SK-N-SH (cell line): ENCODE measurements at places on chromosomes 12 and 14.

DNA sequence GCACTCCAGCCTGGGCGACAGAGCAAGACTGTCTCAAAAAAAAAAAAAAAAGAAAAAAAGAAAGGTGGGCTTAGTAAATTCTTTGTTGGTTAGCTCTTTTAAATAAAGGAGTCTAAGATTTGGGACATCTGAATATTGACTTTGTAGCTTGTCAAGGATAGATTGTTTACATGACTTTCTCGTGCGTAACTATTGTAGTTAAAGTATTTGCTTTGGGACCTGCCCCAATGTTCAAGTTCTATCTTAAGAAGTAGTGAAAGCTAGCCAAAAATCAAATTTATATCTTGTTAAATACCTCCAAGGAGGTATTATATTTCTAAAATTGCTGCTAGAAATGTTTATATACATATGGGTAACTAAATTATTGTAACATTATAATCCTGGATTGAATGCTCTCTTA lies 32.4 kb downstream of the PTPN21 start:
- no peak for DNase-seq

- DNase-seq: no peak
These were observed 338.0 kb downstream of the RMST start for GRCh38 chr12:97800561-97800960.

DNA sequence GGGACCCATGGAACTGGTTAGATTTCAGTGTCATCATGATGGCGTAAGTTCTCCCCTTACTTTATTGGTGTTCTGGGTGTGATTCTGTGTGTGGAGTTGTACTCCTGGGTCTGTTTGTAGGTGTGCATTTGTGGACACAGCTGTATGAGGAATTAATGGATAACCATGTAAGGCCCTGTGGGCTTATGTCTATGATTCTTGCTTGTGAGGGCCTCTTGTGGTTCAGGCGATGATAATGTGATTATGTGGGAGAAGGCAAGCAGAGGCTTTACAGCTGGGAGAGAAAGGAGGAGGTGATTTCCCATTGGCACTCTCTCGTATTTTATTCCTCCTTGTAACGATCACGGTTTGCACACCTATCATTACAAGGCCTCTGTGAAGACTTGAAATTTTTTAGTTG lies 96.1 kb downstream of the SCN8A start:
- no peak for DNase-seq

- no peak for DNase-seq
These were observed at the start of gene KRT4 for GRCh38 chr12:52813885-52814709. Gene KRT4 (minus strand): TSS chr12:52814116. CDS start chr12:52814058, 58 bp downstream.

GRCh38 chr12:48744251-48745008 lies 27.9 kb upstream of the CCNT1 start:
- DNase-seq: no peak

DNA sequence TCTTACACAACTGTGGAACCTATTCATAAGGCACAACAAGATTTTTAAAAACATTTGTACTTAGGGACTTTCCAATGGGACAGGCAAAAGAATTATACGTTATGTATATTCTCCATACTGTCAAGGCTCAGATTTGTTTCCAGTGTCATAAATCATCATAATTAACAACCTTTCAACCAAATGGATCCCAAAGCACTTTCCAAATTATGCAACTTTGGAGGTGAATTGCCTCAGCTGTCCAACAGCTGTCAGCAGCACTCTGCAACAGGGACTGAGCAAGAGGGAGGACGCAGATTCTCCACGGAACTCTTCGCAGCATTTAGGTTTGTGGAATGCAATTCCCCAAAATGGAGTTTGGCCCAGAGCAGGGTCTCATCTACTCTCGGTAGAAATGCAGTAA lies 186.6 kb downstream of the PAX9 start:
- no peak for DNase-seq

DNA sequence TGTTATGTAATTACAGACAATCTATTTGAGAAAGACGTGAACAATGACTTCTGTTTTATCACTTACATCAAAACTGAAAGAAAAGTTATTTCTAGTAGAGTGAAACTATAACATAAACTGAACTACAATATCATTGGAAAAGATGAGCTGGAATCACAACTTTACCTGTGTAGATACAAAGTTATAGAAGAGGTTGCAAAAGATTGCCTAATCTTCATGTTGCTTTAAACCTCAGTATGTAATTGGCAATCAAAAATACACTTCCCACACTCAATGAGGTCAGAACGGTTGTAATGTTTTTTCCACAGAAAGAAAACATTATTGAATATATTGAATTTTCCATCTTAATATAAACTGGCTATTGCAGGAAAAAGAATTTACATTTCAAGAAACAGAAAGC lies 37.7 kb upstream of the GXYLT1 start:
- DNase-seq: no peak

- no peak for DNase-seq
These were observed 17.7 kb downstream of the ACTN1 start for GRCh38 chr14:68961361-68961760.

DNA sequence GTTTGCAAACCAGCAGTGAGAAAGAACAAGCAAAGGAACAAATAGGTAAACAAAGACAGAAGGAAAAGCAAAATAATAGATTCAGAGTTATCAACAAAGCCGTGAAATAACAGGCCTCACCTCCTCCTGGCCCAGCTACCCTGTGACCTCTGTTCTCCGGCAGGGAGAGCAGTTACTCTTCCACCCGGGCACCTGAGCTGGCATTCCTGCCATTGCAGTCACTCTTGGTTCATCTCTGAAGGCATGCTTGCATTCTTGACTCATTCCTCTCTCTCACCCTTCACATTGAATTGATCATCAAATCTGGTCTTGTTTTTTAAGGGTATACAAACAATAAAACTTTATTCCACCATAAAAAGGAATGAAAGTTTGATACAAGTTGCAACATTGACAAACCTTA lies 95.1 kb downstream of the TTC8 start:
- DNase-seq: no peak

- no peak for DNase-seq
These were observed 3.1 kb upstream of the RIPK3 start for GRCh38 chr14:24342889-24343288.

DNA sequence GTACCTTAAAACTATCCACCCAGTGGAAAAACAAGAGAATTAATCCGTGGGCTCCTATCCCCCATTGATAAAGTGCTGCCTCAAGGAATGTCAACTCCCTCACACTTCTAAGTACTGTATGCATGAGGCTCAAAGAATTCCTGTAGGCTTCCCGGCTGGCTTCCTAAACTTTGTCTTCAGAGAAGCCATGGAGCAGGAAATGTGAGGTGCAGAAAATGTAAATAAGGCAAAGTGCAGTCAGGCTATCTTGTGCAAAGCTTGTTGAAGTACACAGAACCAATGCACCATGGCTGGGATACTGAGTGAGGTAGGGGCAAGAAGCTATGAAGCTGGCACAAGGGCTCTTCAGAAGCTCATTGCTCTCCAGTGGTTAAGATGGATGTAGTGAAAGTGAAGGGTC lies 611.0 kb downstream of the FSCB start:
- DNase-seq: no peak

DNA sequence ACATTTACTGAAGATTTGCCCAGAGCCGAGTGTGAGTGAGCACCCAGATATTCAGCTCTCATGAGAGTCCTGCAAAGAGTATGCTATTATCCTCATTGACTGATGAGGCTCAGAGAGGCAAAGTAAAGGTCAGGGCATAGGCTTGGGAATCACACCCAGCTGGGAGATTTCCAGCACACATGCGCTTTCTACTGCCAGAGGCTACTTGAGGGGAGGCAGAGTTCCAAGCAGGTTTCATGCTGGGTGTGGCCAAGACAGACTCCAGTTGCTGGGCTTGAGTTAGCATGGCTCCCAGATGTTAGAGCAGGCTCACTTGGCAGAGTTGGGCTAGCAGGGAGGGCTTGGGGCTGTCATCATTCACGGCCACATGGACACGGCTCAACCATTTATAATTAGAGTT lies 14.4 kb upstream of the FAM181A start:
- DNase-seq: no peak

DNA sequence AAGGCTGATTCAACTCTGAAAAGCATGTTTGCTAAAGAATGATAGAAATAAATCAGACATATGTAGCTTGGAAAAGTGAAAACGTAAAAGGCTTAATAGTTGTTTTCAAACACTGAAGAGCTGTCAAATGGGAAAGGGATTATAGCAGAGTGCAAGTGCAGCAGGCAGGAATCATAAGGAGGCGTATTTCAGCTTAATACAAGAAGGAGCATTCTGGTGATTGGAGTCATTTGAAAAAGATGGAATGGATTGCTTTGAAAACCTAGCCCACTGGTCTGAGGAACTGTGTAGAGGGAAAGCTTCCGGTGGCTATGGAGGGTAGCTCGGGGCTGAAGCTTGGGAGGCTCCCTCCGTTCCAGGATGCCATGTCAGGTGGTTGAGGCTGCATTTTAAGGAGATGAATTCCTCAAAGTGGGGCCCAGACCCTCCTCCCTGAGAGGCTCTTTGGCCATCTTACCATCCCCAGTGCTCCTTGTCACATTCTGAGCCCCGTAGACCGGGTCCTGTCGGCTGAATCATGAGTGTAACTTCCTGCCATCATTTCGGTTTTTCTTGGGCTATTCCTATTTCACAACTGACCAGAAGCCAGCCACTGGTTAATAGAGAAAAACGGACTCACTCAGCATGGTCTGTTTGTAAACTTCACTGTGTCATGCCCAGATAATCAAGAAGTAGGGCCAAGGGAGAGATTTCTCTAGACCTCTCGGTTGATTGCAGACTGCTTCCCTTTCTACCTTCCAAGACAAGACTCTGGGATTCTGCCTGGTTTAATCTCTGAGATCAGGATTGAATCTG lies 6.5 kb downstream of the WNT5B start:
- no peak for DNase-seq

DNA sequence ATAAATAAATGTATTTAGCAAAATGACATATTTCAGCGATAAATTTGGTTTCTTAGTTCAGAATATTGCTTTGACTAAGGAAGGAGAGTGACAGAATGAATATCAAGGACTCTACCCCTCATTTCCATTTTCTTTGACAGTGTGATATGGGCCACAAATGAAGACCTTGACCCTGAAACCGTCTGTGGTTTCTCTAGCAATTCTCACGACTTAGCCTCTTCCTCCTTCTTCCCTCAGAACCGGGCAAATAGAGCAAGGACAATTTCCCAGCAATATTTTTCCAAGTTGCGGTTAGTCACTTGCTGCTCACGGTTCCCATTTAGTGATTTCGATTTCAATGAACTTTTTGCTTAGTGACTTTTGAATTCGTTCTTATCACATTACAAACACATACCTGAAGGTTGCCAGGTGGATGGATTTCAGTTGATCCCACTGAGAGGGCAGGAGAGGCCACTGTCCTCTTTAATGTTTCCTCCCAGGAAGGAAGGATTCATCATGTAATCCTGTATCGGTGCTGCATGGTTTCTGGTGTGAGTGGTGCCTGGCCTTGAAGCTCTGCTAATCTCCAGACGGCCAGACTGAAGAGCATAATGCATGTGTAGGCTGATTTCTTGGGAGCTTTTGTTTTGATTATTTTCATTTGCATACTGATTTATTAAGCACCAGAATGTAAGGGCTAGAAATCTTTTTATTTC lies 77.6 kb downstream of the CHST11 start:
- no peak for DNase-seq

DNA sequence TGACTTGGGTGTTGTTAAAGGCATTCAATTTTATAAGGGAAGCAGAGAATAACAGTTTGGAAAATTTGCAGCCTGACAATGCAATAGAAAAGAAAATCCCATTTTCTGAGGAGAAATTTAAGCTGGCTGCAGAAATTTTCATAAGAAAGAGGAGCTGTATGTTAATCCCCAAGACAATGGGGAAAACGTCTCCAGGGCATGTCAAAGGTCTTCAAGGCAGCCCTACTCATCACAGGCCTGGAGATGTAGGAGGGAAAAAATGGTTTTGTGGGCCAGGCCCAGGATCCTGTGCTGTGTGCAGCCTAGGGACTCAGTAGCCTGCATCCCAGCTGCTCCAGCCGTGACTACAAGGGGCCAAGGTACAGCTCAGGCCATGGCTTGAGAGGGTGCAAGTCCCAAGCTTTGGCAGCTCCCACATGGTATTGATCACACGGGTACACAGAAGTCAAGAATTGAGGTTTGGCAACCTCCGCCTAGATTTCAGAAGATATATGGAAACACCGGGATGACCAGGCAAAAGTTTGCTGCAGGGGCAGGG lies 846.4 kb downstream of the C12orf50 start:
- DNase-seq: no peak
